Activated CD8-positive, alpha-beta memory T cell treated with anti-CD3 and anti-CD28 coated beads for 48 hours (primary cell): ENCODE measurements at places on chromosomes 2 and 18.

DNA sequence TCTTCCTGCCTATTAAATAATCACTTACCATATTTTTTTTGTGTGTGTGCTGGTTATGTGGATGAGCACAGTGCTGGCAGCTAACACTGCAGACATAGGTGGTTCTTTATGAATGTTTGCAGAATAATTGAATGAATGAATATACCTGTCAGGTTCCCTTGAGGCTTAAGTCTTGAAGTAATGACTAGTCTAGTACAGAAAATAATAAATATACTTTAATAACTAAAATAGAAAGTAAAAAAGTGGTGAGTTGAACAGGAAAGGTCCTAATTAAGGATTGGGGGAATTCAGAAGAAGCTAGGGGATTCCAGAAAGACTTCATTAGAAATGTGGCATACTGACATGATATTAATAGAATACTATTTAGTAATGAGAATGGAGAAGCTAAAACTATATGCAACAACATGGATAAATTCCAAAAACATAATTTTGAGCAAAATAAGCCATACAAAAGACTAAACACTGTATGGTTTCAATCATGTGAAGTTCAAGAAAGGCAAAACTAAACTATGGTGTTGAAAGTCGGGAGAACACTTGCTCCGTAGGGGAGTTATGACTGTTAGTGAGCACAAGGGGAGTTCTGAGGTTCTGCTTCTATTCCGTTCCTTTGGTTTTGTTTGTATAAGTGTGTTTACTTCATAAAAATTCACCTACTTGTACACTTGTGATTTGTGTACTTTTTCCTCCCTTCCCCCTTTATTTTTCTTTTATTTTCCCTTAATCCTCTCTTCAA is 464.6 kb downstream of the MTX2 start:
- no peak for DNase-seq

GRCh38 chr2:172282944-172283343 is 144.4 kb upstream of the ITGA6 start:
- DNase-seq: no peak

- DNase-seq: no peak
Observed at GRCh38 chr2:31267437-31268120, 33.6 kb downstream of the EHD3 start.

DNA sequence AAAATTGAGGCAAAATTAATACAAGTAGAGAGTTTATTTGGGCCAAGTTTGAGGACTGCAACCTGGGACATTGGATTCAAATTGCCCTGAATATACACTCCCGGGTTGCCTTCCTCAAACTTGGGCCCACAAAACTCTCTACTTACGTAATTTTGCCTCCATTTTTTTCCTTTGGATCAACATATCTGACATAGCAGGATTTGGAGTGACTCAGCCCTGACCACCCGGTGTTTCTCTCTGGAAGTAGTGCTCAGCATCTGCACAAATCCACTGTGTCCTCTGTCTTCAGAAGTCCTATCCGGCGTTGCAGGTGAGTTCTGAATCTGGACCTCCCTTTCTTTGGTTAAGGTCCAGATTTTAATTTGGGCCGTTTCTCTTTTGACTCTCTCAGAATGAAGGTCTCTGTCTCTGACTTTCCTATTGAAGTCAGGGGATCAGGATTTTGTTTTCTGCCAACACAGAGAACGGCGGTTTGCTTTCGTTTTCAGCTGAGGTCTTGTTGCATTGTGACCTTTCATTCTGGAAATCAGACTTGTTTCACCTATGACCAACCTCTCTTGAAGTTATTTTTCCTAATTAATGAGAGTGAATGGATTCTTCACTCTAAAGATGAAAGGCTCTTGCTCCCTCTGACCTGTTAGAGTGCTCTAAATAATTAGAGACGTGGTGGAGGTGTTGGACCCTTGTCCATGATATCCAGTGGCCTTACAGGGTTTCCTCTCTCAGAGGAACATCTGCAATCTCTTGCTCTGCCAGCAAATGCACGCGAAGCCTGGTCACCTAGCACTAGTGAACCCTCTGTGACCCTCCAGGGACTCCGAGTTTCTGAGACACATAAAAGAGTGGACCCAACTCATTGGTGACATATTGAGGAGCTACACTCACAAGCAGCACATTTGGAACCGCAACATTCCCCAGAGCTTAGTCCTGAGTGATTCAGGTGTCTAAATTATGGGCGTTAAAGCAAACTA is 13.6 kb downstream of the TCF23 start:
- no peak for DNase-seq

DNA sequence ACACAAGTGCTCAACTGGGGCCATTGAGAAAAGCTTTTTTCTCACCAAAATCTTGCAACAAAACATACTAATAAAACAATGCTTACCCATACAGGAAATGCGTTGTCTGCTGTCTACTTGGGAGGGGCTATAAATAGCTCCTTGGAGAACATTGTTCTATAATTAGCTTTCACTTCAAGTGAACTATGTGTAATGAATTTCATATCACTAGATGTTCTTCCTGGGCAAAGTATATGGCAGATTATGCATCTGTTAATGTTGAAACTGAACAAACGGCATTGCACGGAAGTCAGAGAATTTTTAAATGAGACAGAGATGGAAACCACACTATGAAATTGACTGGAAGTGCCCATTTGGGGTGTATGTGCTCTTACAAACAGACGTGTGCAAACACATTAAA is 6.4 kb upstream of the NPAS2 start:
- DNase-seq: no peak

DNA sequence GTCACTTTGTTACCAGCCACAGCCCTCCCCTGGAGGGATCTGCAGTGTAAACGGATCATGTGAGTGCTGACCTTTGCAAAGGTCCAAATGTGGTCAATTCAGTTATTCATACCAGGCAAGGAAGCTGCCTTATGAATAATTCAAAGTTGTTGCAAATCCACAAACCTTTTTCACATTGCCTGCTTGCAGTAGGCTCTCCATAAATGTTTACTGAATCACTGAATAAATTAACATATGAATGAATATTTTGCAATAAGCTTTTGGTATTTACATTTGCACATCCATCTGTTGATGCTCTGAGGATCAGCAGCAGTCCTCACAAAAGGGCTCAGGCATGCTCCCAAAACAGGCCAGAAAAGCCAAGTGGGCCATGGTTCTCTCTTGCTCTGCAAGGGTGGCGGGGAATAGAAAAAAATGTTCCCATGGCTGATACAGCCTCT is 156.8 kb downstream of the VAPA start:
- DNase-seq: no peak

DNA sequence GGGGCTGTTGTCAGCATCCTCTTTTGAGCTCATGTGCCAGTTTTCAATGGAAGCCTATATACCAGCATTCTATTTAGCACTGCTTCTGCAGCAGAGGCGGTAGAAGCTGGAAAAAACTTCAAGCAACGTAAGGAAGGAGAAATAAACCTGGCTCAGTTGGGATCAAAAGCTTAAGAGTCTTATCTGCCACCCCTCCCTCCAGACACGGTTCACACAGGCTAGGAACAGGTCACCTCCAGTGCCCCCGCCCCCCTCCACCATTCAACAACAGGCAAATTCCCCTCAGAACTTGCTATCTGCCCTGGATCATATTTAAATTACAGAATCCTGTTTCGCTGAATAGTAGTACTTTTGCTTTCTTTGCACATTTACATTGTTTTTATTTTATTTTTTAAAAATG is 384.8 kb upstream of the PKDCC start:
- no peak for DNase-seq

DNA sequence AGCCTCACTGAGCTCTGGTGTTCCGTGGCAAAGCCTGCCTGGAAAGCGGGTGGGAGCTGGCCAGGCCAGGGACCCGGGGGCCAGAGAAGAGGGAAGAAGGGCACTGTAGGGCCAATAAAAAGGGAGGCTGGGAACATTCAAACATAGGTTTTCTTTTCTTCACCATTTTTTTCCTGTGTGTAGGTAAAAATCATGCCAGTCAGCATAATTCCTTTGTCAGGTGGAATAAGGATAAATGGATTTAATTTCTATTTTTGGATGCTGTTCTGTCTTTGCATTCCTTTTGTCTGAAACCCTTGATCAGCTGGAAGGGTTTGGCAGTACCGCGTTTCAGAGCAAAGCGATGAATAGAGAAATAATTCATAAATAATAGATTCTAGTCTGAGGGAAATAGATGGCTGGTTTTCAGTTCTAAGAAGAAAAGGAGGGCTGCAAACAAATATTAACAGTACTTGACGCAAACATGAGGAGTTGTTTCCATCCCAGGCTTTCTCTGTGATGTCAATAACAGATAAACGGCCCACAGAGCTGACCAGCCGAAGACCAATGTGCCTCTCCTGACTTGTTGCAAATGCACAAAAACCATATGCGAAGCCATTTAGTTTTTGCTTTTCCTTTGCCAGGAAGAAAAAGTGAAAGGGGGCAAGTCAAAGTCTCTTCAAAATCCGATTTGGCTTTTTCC is 384.4 kb downstream of the TSN start:
- no peak for DNase-seq

DNA sequence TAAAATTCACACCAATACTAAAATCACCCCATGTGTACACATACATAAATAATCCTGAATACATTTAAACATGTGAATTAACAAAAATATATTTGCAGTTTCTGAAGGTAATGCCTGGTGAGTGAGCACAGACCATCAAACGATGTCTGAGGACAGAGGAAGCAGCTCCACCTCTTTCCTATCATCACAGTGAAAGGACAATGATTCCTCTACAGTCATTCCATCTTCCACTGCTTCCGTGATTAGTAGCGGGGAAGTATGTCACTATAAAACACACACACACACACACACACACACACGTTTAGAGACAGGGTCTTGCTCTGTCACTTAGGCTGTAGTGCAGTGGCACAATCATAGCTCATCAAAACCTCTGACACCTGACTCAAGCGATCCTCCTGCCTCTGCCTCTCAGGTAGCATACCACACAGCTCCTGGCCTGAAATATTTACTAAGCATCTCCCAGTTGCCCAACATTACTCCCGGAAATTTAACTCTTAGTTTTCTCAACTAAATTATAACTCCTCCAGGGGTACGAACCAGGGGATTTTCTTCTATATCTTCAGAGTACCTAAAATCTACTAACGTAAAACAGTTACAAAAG is 12.8 kb downstream of the FAM210A start:
- DNase-seq: no peak

- no peak for DNase-seq
Observed at GRCh38 chr2:127740665-127741288, 39.5 kb downstream of the SFT2D3 start.

DNA sequence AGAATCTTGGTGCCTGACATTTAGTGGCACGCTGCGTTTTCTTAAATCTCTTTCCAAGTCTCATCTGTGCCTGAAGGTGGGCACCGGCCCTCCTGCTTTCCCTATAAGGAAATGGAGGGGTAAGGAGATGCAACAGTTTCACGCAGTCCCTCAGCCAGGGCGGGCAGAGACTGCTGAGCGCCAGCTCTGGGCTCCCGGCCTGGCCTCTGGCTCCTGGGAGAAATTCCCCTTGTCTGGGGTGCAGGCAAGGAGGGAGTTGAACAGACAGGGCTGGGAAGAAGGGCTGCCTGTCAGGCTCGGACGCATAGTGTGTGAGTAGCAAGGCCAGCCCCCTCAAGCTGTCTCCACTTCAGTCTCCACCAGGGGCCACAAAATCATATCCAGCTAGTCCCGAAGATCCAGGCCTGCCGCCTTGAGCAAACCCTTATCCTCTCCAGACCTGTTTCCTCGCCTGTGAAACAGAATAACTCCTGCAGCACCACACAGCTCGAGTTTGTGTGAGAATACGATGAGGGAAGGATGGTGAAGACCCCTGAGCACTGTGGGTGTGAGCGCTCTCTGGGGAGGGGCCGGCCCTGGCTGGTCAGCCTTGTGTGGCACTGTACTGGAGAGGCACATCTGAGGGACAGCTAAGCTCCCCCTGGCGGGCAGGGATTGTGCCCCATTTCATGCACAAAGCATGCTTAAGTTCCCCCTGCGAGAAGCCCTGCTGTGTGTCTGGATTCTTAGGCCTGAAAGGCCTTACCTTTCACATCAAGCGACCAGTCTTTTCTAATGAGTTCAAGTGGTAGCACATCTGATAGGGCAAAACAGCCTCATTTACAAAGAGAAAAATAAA is 33.8 kb downstream of the SDC1 start:
- DNase-seq: no peak

DNA sequence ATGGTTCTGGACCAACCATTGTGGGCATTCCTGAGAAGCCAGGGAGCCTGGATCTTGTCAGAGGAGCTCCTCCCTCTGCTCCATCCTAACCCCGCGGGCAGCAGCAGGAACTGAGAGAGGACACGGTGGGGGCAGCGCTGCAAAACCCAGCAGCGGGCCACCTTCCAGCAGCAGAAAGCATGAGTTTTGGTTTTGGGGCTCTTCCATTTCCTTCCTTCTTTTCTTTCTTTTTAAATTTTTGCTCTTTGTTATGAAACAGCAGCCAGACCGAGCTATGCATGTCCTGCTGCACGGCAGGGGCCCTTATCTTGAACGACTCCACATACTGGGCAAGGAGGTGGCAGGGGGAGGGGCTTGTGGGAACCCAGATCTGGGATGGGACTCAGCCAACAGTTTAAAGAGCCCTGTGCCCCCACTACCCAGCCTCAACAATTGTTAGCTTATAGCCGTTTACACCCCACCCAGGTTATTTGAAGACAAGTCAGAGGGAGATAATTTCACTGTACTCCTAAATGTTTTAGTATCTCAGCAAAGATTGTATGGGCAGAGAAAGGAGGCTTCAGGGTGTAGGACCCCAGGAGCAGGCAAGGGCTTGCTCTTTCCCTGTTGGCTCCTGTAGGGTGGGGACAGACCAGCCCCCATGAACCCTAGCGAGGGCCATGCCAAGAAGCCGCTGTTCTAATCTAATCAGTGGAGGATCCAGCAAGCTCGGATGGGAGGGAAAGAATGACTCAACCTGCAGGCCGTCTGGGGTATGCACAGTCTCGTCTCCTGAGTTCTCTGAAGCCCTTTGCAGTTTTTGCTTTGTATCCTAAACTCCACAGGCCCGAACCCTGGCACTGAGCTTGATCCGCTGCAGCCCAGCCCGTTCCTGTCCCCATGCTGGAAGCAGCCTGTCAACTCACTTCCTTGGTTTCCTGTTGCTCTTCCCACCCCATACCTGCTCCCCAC is 75.3 kb downstream of the LRRFIP1 start:
- no peak for DNase-seq

- DNase-seq: no peak
Observed at GRCh38 chr2:5980450-5981190, 288.4 kb downstream of the SOX11 start.

GRCh38 chr18:9172506-9173127 is 36.0 kb downstream of the ANKRD12 start:
- no peak for DNase-seq

DNA sequence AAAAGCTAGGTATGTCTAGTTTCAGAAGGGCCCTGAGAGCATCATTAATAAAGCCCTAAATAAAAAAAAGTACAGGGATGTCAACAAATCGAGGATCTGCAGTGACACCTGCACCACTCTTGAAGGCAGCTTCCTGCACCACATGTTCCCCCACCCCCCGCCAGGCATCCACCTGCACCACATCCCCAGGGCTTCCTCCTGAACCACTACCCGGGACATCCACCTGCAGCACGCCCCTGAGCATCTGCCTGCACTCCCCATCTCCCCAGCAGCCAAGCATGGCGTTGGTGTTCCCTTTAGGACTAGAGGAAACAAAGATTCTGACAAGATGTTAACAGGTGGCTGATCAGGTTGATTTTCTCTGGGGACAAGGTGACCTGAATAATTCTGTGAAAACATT is 55.2 kb downstream of the DLGAP1 start:
- DNase-seq: no peak
